Stimulated activated CD4-positive, alpha-beta T cell treated with anti-CD3 and anti-CD28 coated beads, Interleukin-15, amount 100 ng/mL, for 1 hour (primary cell): ENCODE measurements at places on chromosomes 5 and 9.

DNA sequence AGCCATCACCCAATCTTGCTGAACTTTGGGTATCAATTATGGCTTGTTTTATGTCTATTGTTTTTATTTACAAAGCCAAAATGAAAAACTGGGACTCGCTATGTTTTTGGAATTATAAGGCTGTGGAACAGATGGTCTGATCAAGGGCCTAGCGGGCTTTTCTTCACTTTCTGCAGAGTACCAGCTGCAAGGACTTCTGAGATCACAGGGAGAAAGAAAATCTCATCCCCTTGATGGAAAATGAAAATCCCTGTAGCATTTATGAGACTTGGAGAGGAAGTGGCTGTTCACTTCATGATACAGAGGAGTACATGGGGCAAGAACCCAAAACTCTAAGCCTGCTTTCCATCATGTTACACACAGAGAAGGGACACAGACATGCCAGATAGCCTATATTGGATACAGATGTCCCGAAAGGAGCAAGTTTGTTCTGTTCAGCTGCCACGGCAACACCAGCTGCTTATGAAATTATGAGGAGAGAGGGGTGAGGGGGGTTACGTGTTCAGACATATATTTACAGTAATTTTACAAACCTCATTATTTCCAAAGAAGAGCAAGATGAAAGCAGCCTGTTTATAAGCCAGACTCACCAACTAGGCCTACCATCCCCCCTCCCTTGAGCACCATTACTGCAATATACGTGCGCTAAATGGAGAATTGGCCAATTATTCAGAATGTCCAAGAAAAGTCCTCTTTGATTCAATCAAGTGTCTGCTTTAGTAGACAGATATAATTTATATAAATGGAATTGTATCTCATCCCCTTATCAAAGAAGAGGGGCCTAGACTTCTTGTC, 220.0 kb downstream of the MARCHF11 start:
- no peak for DNase-seq

DNA sequence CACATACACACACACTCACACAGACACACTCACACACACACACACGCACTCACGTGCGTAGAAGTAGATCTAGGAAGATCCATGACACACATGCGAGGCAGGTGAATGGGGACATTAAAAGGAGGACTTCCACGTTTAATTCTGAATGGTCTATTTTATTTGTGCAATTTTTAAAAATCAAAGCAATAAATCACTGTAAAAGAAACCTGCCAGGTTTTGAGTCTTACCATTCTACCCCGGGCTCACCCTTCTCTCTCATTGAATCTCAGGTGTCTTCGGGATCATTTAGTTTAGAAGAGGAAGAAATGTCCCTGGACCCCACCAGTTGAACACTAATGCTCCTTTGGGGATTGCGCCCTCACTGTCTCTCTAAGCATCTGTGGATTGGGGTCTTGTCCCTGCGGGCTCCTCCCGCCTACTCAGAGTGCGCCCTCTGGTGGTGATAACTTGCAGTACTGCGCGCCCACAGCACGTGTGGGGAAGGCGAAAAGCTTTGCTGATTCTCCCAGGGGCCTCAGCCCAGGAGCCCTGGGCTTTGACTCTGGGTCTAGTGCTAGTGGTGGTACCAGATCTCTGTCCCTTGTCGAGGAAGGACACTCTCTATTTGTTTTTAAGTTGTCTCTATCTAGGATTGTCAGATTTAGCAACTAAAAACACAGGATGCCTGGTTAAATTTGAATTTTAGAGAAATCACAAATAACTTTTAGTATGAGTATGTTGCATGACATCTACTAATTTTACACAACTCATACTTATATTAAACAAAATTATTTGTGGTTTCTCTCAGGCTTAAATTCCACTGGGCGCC, 34.8 kb downstream of the BOD1 start:
- no peak for DNase-seq

DNA sequence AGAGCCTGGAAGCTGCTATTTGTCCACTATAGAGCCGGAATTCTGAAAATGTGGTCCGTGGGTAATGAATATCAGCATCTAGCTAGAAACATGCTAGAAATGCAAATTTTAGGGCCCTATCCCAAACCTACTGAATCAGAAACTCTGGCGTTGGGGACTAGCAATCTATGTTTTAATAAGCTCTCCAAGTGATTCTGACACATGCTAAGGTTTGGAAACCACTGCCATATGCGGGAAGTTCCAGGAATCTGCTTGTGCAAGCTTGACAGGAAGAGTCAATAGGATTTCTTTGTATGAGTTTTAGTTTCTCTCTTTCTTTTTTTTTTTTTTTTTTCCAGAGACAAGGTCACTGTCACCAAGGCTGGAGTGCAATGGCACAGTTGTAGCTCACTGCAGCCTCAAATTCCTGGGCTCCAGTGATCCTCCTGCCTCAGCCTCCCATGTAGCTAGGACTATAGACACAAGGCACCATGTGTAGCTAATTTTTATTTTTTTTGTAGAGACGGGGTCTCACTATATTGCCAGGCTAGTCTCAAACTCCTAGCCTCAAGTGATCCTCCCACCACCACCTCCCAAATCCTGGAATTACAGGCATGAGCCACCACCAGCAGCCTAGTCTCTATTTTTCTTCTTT, 26.4 kb upstream of the CARNMT1 start:
- DNase-seq = no peak

GRCh38 chr5:106094204-106094607, 1576.5 kb downstream of the EFNA5 start:
- DNase-seq = no peak

GRCh38 chr5:7078901-7079300, 317.0 kb upstream of the ADCY2 start:
- DNase-seq = no peak

DNA sequence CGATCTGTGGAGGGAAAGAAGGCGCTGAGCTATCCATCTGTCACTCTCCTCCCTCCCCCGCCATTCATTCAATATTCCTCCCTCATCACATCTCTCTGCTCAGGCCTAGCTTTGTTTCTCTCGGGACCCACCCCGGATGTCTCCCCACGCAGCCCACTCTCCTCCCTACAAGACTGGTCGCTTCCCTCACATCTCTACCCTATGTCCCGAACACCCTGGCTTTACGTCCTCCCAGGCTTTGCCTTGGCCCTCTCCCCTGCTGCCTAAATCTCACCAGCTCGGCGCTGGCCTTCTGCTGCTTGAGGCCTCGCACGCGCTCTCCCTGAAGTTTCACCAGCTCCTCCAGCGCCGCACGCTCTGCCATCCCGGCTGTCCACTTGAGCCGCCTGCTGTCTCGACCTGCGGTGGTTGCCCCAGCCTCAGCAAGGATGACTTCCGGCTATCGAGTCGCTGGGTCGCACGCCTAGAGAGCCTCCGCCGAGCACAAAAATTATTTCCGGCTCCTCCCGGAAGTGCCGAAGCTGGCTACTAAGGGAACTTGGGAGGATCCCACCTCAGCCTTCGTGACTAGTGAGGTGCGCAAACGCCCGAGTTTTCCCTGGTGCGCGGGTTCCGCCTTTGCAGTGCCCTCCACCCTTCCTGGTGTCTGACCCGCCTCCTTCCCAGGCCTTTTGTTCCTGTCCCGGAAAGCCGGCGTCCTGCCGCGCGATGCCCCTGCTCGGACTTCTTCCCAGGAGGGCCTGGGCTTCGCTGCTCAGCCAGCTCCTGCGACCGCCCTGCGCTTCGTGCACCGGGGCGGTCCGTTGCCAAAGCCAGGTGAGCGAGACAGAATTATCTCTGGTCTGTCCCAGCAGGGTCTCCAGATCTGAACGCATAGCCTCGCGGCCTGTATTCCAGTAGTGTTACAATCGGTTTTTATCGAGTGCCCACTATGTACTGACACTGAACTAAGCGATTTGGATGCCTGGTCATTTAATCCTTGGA, at the start of the genes HARS1 and HARS2:
HARS1 (minus strand) TSS at position 430 of the 984 bp plus-strand sequence; CDS start at position 364, 66 bp downstream.
HARS2 (plus strand) TSS at position 515 of the 984 bp plus-strand sequence; CDS start at position 709, 194 bp downstream.
- DNase-seq = peak; percentile 53

DNA sequence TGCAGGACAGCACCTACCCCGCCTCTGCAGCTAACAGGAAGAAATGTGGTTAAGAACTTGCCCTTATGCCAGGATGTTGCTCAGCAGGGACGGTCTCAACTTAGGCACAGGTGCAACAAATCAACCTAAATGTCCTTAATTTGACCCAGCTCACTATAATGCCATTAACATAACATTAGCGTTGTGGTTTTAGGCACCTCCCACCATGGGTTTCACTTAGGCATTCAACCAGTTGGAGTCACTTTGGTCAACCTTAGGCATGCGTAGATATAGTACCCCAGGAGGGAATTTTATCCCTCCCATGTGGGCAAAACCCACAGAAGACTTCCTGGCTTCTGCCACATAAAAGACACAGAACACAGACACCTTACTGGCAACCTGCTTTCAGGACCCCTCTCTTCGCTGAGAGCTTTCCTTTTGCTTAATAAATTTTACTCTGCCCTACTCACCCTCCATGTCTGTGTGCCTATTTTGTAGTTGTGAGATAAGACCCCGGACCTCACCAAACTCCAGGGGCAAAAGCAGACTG, 8.7 kb upstream of the ERAP1 start:
- peak; percentile 32 for DNase-seq

GRCh38 chr9:127128341-127129072, 6.1 kb upstream of the ANGPTL2 start:
- no peak for DNase-seq

DNA sequence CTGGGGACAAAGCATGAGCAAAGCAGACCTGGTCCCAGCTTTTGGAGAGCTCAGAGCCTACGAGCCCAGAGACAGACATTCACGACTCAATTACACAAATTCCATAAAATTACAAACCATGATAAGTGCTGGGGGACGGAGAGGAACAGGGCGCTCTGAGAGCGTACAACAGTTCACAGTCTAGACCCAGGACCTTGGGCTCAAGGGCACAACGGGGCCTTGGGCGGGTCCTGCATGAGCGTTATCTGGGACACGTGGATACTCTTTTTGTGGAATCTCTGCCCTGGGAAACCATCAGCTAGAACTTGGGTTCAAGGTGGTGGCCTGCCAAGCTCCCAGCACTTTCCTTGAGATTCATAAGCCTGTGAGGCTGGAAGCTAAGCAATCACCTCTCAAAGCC, 9.4 kb upstream of the ANXA6 start:
- no peak for DNase-seq

GRCh38 chr5:142073362-142073988, 35.1 kb upstream of the NDFIP1 start:
- DNase-seq = no peak

DNA sequence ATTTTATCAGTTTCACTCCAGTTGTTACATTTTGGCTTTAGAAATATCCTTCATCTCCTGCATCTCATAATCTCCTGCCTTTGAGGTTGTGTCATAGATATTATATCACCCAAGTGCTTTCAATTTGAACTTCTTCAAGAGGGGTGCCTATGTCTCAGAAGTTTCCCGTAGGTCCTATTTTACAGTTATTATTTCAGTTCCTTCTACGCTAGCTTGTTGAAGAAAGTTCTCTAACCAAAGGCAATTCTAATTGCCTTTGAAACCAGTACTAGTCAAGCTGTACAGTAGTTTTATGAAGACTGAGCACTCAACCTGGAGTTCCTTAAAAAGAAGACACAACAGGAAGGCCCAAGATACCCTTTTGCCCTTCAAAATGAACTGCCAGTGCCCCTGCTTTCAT, 116.4 kb downstream of the ZCCHC7 start:
- DNase-seq = no peak

- no peak for DNase-seq
These were observed 123.4 kb downstream of the NXNL2 start for GRCh38 chr9:88658311-88658822.

GRCh38 chr9:113543982-113544303, 80.4 kb downstream of the RGS3 start:
- no peak for DNase-seq

DNA sequence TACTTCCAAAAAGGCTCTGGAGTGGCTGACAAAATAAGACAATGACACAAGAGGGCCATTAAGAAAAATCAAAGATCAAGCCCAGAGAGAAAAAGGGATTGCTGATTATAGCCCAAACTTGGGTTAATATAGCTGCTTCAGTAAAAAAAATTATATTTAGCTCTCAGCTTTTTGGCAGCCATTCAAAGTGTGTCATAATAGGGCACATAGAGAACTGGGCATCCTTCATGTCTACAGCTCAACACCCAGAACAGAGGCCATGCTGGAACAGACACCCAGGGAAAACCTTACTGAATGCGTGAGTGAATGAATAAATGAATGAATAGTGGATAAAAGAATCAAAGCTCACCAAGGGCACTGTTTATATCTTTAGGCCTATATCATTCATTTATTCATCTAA, 110.1 kb downstream of the SLIT3 start:
- DNase-seq = no peak

- DNase-seq = no peak
These were observed 13.5 kb upstream of the NKX2-5 start for GRCh38 chr5:173248481-173248880.

DNA sequence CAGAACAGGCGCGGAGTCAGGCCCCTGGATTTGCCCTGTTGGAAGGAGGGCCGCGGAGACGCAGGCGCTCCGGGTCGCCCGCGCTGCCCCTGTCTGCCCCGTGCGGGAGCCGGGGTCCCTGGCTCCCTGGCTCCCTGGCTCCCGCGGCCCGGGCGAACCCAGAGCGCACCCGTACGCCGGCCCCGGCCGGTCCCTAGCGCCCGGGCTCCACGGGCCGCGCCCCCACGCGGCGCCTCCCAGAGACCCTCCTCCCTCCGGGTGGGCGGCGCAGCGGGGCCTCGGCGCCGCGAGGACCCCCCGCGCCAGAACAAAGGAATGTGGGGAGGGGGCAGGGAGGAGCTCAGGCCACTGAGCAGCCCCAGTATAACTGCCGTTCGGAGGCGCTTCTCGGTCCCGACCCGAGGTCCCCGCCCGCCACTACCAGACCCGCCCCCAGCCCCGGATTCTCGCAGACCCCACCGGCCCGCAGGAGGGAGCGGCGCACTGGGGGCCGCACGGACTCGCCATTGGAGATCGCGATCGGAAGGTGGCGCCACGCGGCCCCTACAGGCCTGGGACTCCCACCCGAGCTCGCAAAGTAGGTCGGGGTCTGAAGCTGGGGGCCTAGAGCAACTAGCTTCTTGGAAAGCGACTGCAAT, 2.4 kb downstream of the NFIL3 start:
- no peak for DNase-seq

- no peak for DNase-seq
These were observed 384 bp upstream of the MRPS2 start for GRCh38 chr9:135500071-135500524.

- peak; percentile 33 for DNase-seq
These were observed at the start of gene LARP1 for GRCh38 chr5:154755361-154756008. LARP1 (plus strand) TSS chr5:154755377; CDS start chr5:154755758, 381 bp downstream.

GRCh38 chr9:120929229-120929791, 2.7 kb upstream of the TRAF1 start:
- no peak for DNase-seq

DNA sequence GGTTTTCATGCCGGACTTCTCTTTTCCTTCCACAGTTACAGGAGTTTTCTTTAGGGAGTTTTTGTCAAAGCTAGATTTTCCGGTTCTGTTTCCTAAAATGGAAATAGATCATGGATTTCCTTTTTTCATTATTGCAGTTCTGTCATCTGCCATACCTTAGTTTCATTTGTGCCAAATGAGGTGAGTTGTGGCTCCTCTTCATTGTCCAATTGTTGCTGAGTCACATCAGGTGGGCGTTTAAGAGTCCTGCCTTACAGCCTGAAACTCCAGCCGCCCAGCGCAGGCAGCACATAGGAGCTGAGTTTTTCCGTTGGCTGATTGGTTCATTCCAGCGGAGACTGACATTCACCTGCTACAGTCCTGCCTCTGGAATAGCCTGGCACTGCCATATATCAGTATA, 14.1 kb downstream of the SLC25A25 start:
- DNase-seq = no peak
